ENCODE measurements at places on chromosomes 3 and 15. TPM values are rescaled to one million over a fixed set of nuclear protein-coding genes. Genes with fewer than 3 reads are reported as not detected.

Gene SHC4
- total RNA-seq: 13.8 TPM

Gene TOPBP1
- 34.2 TPM for total RNA-seq

Gene LTK
- 0.81 TPM for total RNA-seq

Gene DLEC1
- 0.14 TPM for total RNA-seq

Gene GCSAM
- total RNA-seq: not detected
